ENCODE measurements at places on chromosomes 12 and 14. TPM values are rescaled to one million over a fixed set of nuclear protein-coding genes. Genes with fewer than 3 reads are reported as not detected.

Gene MIP
- total RNA-seq: 0.29 TPM

Gene SERPINA12
- not detected for total RNA-seq

Gene IFT43
- 41.6 TPM for total RNA-seq

Gene KCNH5
- under 0.01 TPM for total RNA-seq

All from RPMI7951 (cell line).